ENCODE measurements at places on chromosomes 2 and 18. TPM values are rescaled to one million over a fixed set of nuclear protein-coding genes. Genes with fewer than 3 reads are reported as not detected.

DNA sequence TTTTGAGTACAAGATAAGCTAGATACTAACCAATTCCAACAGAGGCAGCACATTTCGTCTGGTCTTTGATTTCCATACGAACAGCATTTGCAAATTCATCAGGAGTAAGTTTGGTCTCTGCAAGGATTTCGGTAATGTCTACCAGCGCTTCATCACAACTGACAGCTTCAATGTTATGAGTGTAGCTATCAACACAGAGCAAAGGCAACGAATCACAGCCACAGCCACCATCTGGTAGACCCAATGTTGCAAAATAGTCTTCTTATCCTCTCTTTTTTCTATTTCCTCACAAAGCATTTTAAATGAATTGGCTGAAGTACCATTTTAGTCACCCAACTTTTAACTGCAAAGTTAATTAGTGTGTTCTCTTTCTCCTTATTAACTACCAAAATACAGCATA lies 68.3 kb downstream of the REV1 start:
- DNase-seq: no peak
- no peaks in the 10 kb centered on the region for H3K4me1 ChIP-seq
- no peak overlapping the region for H3K4me3 ChIP-seq
- H3K36me3 ChIP-seq: peaks cover 35% of the 10 kb centered on the region

Gene FAM237A
- not detected for total RNA-seq

Gene EVA1A
- total RNA-seq: not detected

GRCh38 chr2:3268705-3269029 lies 109.0 kb downstream of the EIPR1 start:
- DNase-seq: no peak
- no peaks in the 10 kb centered on the region for H3K27me3 ChIP-seq
- no peak overlapping the region for H3K4me3 ChIP-seq

GRCh38 chr2:158217593-158217992 lies 115.9 kb downstream of the UPP2 start:
- H3K27me3 ChIP-seq: peaks cover 2% of the 10 kb centered on the region
- no peak for DNase-seq
- no peaks in the 10 kb centered on the region for H3K36me3 ChIP-seq
- H3K27ac ChIP-seq: no peak overlapping the region
- H3K4me1 ChIP-seq: peaks cover 2% of the 10 kb centered on the region

Gene COPS9
- 115 TPM for total RNA-seq

Gene MATN3
- not detected for total RNA-seq

GRCh38 chr18:56100090-56100722 lies 512.2 kb upstream of the TCF4 start:
- no peak overlapping the region for H3K4me3 ChIP-seq
- no peaks in the 10 kb centered on the region for H3K36me3 ChIP-seq
- no peaks in the 10 kb centered on the region for H3K4me1 ChIP-seq
- peaks cover 2% of the 10 kb centered on the region for H3K27me3 ChIP-seq
- no peak for DNase-seq
- H3K27ac ChIP-seq: no peak overlapping the region

- no peak overlapping the region for H3K27ac ChIP-seq
- peaks cover 50% of the 10 kb centered on the region for H3K36me3 ChIP-seq
- DNase-seq: no peak
- no peaks in the 10 kb centered on the region for H3K27me3 ChIP-seq
Observed at GRCh38 chr2:61295981-61296380, 134.0 kb downstream of the C2orf74 start.

Gene NEUROD1
- not detected for total RNA-seq

GRCh38 chr2:218235017-218235416 lies 18.0 kb downstream of the ARPC2 start:
- peaks cover 85% of the 10 kb centered on the region for H3K36me3 ChIP-seq
- no peak overlapping the region for H3K27ac ChIP-seq
- H3K4me1 ChIP-seq: peaks cover 28% of the 10 kb centered on the region
- no peak overlapping the region for H3K4me3 ChIP-seq

- H3K4me1 ChIP-seq: no peaks in the 10 kb centered on the region
- H3K36me3 ChIP-seq: peaks cover 15% of the 10 kb centered on the region
- H3K4me3 ChIP-seq: no peak overlapping the region
- no peak overlapping the region for H3K27ac ChIP-seq
- no peak for DNase-seq
Observed at GRCh38 chr2:134379293-134379692, 125.4 kb downstream of the MGAT5 start.

Gene SERPINB13
- total RNA-seq: not detected

Gene CBLN2
- not detected for total RNA-seq

DNA sequence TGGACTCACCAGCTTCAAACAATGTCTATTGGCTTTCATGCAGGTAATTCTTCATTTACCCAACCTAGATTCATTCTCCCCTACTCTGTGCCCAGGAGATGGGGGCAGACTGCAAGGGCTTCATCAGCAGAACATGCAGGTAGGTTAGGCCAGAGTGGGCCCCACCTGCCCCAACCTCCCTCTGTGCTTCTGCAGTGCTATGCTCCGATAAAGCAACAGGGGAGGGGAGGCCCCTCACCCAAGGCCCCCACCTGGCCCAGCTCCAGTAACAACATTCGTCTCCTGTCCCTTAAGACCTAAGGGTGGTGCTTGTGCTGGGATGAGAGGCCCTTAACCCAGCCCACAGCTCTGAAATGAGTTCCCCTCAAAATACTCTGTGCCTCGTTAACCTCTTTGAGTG lies 16.7 kb upstream of the GYPC start:
- no peak for DNase-seq
- H3K36me3 ChIP-seq: no peaks in the 10 kb centered on the region
- no peak overlapping the region for H3K4me3 ChIP-seq
- H3K27ac ChIP-seq: no peak overlapping the region
- H3K27me3 ChIP-seq: peaks cover under 1% of the 10 kb centered on the region

DNA sequence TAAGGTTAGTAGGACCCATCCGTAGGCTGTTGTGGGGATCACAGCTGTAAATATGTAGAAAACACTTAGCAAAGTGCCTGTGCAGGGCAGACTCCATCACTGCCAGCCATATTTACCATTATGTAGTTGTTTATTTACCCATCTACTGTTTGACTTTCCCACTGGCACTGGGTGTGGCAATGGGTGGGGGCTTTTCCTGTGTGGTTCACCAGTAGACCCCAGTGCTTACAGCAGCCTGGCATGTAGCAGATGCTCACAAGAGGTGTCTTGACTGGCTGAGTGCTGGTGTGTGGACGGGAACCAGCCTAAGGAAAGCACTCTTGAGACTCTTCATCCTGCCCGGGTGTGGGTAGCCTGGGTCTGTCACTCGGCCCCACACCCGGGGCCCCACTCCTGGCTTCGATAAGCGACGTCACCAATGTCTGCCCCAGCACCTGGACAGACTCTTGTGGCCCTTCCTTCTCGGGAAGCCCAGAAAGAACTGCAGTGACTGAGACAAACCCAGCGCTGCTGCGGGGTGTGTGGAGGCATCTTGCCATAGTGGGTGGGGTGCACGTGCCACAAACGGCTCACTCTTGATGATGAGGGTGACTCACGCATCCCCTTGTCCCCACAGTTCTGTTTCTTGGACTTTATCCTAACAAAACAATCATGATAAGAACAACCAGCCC lies 78.3 kb downstream of the HDAC4 start:
- H3K4me3 ChIP-seq: peak overlapping the region; percentile 28
- no peaks in the 10 kb centered on the region for H3K27me3 ChIP-seq
- peak overlapping the region; percentile 97 for H3K27ac ChIP-seq
- peaks cover 32% of the 10 kb centered on the region for H3K36me3 ChIP-seq
- peak; percentile 49 for DNase-seq

DNA sequence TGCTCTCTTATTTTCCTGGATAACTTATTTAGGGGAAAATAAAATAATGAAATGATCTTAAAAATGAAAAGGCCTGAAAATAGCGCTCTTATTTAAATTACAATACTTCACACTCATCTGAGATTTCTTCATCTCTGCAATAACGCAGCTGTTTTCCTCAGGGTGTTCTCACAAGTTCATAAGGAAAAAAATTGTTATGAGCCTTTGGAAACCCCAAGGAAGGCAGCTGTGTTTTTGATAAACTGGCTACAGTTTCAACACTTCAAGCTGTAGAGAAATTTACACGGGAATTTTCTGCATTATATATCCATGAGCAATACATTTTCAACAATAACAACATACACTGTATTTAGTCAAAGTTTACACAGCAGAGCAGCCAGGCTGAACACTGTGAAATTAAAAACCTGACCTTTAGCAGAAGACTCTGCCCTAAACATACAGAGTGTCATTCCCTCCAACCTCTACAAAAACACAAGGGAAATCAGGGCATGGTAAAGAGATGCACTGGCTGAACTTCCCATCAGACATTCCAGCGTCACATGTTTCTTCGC lies 959.6 kb downstream of the SLC4A3 start:
- H3K36me3 ChIP-seq: no peaks in the 10 kb centered on the region
- no peaks in the 10 kb centered on the region for H3K27me3 ChIP-seq
- H3K4me1 ChIP-seq: no peaks in the 10 kb centered on the region
- no peak overlapping the region for H3K4me3 ChIP-seq

Gene ZNF519
- 14.4 TPM for total RNA-seq

Gene ANKMY1
- 39.5 TPM for total RNA-seq

Gene PCGF1
- total RNA-seq: 35.6 TPM

GRCh38 chr2:203683932-203684556 lies 22.4 kb upstream of the CD28 start:
- DNase-seq: no peak

- H3K4me1 ChIP-seq: no peaks in the 10 kb centered on the region
- no peak for DNase-seq
- no peaks in the 10 kb centered on the region for H3K36me3 ChIP-seq
- H3K4me3 ChIP-seq: no peak overlapping the region
- H3K27me3 ChIP-seq: peaks cover 10% of the 10 kb centered on the region
Observed at GRCh38 chr2:119616421-119616820, 62.6 kb upstream of the TMEM177 start.

DNA sequence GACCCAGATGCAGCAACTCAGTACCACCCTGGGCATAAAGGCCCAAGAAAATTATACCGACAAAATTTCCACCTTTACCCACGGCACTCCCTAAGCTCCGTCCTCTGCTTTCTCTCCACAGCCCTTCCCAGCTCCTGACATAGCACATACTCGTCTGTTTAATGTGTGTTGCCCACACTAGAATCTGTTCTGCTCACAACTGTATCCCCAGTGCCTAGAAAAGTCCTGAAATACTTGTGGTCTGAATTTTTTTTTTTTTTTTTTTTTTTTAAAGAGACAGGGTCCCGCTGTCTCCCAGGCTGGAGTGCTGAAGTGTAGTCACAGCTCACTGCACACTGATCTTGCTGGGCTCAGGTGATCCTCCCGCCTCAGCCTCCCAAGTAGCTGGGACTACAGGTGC lies 62.3 kb downstream of the ADCY3 start:
- no peak for DNase-seq
- H3K27ac ChIP-seq: no peak overlapping the region

GRCh38 chr18:13491138-13491537 lies 235.2 kb downstream of the FAM210A start:
- no peak overlapping the region for H3K4me3 ChIP-seq
- no peak overlapping the region for H3K27ac ChIP-seq

- H3K27me3 ChIP-seq: peaks cover 14% of the 10 kb centered on the region
- no peaks in the 10 kb centered on the region for H3K36me3 ChIP-seq
- H3K27ac ChIP-seq: no peak overlapping the region
- DNase-seq: no peak
- no peak overlapping the region for H3K4me3 ChIP-seq
- H3K4me1 ChIP-seq: no peaks in the 10 kb centered on the region
Observed at GRCh38 chr2:108330979-108331378, 42.3 kb downstream of the SULT1C2 start.

Gene NT5C1B
- not detected for total RNA-seq

Gene TMEM150A
- total RNA-seq: 1.5 TPM

Data from activated CD4-positive, alpha-beta T cell treated with anti-CD3 and anti-CD28 coated beads, Interleukin-2, amount 10 ng/mL, durations not matched to agents 7 days and 5 days (primary cell).